Endothelial cell of umbilical vein (primary cell): ENCODE measurements at places on chromosomes 2 and 18. TPM values are rescaled to one million over a fixed set of nuclear protein-coding genes. Genes with fewer than 3 reads are reported as not detected.
A peak's percentile ranks its signal among the peaks of the same experiment; 100 is the strongest.

DNA sequence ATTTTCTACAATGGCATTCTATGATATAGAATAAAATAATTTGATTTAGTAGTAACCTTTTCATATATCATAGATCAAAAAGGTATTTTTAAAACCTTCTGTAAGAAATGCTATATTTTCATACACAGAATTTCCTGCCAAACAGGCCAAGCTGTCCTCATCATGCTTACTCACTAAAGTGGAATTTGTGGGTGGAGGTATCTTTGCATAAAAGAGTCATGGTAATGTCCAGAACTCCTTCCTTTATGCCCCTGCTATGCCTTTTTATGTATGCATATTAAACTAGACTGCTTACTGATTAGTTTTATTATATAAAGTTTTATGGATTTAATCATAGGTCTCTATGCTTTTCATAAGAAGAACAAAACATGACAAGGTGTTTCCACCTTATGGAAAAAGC is 27.5 kb upstream of the MARCHF7 start:
- no peak overlapping the region for H3K4me3 ChIP-seq
- H3K27ac ChIP-seq, result peak overlapping the region; percentile 3
- no peaks in the 10 kb centered on the region for H3K36me3 ChIP-seq

DNA sequence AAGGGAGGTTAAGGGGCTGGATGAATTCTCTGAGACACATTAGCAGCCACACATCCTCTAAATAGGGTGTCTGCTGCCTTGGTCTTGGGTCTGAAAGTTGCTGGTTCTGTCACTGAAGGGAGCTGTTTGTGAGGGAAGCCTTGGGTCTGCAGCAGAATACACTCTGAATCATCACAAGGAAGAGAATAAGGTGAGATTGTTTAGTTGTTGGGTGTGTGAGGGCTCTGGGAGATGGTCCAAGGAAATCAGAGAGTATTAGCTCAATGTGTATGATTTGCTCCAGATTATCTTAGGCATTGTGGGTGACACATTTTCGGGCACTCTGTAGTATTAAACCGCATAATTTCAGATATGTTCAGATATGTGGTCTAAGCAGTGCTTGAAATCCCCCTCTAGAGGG is 548.5 kb downstream of the SLC4A3 start:
- DNase-seq, result no peak
- no peak overlapping the region for H3K4me3 ChIP-seq
- H3K4me1 ChIP-seq, result no peaks in the 10 kb centered on the region
- no peak overlapping the region for H3K27ac ChIP-seq
- no peaks in the 10 kb centered on the region for H3K36me3 ChIP-seq

DNA sequence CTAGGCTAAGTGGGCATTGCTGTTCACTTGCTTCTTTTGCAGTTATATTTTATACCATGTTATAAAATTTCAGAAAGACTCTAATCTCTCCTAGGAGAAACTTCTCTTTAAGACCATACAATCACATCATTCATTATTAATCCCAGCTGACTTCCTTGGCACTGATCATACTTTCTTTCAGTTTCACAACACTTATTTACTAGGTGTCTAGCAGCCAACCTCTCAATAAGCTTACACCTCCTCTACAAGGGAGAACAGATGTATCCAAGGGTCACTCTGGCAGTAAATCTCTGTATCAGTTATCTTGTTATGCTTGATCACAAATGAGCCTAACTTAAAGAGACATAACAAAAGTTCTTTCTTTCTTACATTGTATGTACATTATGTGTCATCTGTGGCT is 69.8 kb upstream of the EPB41L5 start:
- no peaks in the 10 kb centered on the region for H3K36me3 ChIP-seq
- no peak overlapping the region for H3K27ac ChIP-seq
- no peak overlapping the region for H3K4me3 ChIP-seq
- no peaks in the 10 kb centered on the region for H3K27me3 ChIP-seq
- DNase-seq, result no peak
- no peaks in the 10 kb centered on the region for H3K4me1 ChIP-seq

DNA sequence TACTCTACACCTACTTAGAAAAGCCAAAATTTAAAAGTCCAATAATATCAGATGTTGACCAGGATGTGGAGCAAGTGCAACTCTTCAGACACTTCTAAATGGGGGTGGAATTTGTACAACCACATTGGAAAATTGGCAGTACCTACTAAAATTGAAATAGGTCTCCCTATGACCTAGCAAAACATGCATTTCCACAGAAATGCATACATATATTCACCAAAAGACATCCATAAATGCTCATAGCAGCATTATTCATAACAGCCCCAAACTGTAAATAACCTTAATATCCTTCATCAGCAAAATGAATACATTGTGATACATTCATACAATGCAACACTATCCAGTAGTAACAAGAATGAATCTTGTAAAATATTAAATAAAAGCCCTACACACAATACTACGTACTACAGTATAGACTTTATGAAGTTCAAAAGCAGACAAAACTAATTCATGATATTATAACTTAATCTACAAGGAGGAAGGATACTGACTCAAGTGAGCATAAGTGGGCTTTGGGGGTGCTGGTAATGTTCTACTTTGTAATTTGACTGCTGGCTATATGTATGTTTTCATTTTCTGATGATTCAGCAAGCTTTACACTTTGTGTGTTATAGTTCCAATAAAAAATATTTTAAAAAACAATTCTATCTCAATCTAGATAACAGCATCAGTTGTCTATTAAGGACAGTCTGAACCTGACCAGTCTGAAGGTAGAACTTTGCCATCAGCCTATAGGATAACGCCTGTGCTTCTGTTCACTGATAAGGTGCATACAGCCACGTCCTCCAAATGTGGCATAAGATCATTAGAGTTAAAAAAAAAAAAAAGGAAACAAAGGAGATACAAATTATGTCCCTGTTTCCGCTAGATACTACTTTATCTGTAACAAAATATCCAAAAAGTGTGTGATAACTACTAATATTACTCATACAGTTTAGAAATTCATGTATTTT is 6.6 kb upstream of the TNFRSF11A start:
- H3K4me1 ChIP-seq, result peaks cover under 1% of the 10 kb centered on the region
- H3K4me3 ChIP-seq, result no peak overlapping the region
- H3K36me3 ChIP-seq, result no peaks in the 10 kb centered on the region
- H3K27ac ChIP-seq, result no peak overlapping the region

GRCh38 chr2:227617316-227618230 is at the start of gene SCYGR4:
SCYGR4 (plus strand) TSS chr2:227617498; CDS start chr2:227617498, 0 bp downstream.
- no peaks in the 10 kb centered on the region for H3K36me3 ChIP-seq
- DNase-seq, result no peak
- H3K27me3 ChIP-seq, result no peaks in the 10 kb centered on the region
- H3K27ac ChIP-seq, result no peak within 1 kb of the TSS
- H3K4me1 ChIP-seq, result no peaks in the 10 kb centered on the region

DNA sequence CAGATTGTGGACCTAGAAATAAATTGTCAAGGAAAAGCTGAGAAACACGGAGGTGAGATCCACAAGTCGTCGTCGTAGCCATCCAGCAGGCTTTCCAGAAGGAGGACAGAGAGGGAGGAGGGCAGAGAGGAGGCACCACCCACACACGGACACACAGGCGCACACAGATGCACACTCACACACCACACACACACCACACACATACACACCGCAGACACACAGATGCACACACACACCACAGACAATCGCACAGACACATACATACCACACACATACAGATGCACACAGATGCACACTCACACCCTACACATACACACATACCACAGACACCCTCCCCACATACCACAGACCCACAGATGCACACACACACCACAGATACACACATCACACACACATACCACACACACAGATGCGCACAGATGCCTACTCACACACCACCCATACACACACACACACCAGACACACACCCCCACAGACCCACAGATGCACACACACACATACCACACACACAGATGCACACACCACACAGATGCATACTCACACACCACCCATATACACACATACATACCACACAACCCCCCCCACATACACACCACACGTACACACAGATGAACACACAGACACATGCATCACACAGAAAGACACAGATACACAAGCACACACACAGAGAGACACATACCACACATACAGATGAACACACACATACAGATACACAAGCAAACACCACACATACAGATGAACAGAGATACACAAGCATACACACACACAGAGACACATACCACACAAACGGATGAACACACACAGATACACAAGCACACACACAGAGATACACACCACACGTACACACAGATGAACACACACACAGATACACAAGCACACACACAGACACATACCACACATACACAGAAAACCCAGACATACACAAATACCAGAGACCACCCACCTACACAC is 12.7 kb upstream of the BOK start:
- H3K36me3 ChIP-seq, result no peaks in the 10 kb centered on the region
- H3K27ac ChIP-seq, result no peak overlapping the region
- DNase-seq, result no peak
- peaks cover 39% of the 10 kb centered on the region for H3K4me1 ChIP-seq

- H3K4me1 ChIP-seq, result no peaks in the 10 kb centered on the region
- no peak overlapping the region for H3K27ac ChIP-seq
- no peak for DNase-seq
- H3K4me3 ChIP-seq, result no peak overlapping the region
These were observed 8.6 kb downstream of the INPP1 start for GRCh38 chr2:190351955-190352354.

DNA sequence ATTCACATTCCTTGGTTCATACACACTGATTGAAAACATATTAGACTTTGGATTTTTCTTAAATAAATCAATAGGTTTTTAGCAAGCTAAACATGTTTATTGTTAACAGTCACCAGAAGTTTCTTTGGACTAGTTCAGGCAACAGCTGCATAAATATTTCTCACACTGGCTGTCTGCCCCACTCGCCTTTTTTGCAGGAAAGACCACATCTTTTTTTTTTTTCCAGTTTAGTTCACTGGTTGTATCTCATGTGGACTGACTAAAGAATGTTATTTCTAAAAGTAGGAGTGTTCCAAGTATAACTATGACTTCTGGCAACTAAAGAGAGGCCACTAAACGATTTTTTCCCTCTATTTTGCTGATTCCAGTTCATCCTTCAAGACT is 31.1 kb downstream of the SLC40A1 start:
- H3K27me3 ChIP-seq, result no peaks in the 10 kb centered on the region
- H3K36me3 ChIP-seq, result no peaks in the 10 kb centered on the region
- no peak overlapping the region for H3K4me3 ChIP-seq
- no peaks in the 10 kb centered on the region for H3K4me1 ChIP-seq
- DNase-seq, result peak; percentile 87

The RAPH1 gene
- 56.9 and 59.5 TPM in 2 replicates for total RNA-seq

The ABCB11 gene
- 0.44 and 0.58 TPM in 2 replicates for total RNA-seq

The REG3A gene
- total RNA-seq, result not detected in 2 replicates
